ENCODE measurements at places on chromosomes 1 and 21.

DNA sequence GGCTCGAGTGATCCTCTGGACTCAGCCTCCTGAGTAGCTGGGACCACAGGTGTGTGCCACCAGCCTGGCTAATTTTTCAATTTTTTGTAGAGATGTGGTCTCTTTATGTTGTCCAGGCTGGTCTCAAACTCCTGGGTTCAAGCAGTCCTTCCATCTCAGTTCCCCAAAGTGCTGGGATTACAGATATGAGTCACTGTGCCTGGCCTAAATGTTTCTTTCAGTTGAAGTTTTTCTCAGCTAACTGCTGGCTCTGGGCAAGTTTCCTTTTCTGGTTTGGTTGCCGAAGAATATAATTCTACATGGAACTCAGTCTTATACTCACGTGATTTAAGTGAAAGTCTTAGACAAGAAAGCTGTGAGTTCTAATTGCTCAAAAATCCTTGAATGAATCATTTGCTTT lies 57.0 kb downstream of the SASS6 start:
- no peak for DNase-seq

DNA sequence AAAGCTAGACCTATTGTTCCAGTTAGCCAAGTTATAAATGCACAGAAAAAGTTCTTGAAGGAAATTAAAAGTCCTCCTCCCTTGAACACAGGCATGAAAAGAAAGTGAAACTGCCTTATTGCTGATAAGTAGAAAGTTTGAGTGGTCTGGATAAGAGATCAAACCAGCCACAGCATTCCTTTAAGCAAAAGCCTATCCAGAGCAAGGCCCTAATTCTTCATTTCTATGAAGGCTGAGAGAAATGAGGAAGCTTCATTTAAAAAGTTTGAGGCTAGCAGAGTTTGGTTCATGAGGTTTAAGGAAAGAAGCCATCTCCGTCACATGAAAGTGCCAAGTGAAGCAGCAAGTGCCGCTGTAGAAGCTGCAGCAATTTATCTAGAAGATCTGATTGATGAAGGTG lies 2.7 kb upstream of the SSX2IP start:
- DNase-seq: no peak

DNA sequence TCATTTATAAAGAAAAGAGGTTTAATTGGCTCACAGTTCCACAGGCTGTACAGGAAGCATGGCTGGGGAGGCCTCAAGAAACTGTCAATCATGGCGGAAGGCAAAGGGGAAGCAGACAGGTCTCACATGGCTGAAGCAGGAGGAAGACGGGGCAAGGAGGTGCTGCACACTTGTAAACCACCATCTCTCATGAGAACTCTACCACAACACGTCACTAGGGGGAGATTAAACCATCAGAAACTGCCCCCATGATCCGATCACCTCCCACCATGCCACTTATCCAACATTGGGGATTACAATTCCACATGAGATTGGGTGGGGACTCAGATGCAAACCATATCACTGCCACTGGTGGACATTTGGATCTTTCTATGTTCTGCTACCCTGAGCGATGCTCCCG lies 351.4 kb downstream of the NPHP4 start:
- DNase-seq: no peak

DNA sequence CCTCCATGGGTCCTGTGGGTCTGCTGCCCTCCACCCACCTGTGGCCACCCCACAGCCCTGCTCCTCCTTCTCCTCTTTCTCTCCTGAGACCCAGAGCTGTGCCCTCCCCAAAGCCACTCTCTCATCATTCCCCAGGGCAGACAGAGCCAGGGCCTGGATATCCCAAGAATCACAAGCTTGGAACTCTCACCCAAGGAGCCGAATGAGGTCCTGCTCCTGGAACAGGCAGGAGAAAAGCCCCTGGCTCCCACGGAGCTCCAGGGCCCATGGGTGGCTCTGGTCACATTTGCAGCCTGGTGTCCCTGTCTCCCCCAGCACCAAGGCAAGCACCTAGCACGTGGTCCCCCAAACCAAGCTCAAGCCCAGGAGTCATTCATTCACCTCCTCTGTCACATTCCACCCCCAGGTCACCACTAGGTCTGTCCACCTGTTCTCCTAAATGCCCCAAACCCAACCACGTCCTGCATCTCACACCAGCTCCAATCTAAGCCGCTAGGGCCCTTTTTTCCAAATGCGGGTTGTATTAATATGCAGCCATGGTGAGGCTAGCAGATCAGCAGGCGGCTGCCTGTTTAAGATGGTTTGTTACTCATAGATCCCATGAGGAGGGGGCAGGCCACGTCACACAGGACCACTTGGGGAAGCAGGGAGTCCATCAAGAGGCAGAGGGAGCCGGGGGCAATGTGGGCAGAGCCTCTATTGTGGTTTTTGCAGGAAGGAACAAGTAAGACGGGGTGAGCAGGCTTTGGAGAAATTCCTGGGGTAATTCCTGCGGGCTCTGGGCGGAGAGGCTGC lies 215.5 kb upstream of the VAMP3 start:
- no peak for DNase-seq

DNA sequence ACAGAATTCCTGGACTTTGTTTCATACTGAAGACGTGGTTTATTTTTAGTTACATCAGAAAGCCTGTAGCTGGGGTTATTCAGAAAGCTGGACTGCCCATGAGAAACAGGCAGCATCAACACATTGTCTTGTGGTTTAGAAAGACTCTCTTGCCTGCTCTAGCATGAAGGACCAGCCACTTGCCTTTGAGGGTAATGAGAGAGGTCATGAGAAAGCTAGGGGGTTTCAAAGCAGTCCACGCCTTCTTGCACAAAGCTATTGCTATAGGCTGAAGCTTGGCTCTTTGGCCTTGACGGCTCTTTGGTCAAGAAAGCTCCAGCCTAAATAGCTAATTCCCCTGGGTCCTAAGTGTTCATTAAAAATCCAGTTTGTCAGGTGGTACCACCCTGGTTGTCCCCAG lies 208.1 kb downstream of the PRDM2 start:
- DNase-seq: no peak

GRCh38 chr1:55217226-55217986 lies 2.2 kb upstream of the USP24 start:
- DNase-seq: no peak

DNA sequence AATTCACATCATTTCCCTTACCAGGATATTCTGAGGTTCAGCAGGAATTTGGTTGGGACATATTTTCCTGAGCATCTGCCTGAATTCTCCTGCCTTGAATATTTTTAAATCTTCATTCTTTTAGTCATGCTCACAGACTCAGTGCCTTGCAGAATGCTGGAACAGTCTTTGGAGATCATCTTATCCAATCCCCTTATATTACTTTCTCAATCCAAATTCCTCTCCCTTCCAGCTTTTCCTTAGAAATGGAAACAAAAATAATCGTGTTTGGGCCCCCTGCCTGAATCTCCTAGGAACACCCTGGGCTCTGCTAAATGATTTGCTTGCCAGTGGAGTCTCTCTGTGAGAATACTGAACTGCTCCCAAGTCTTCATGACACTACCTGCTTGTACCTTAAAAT lies 38.4 kb downstream of the LHX8 start:
- no peak for DNase-seq

- no peak for DNase-seq
Measured at GRCh38 chr1:234558330-234558836, 51.6 kb downstream of the IRF2BP2 start.

DNA sequence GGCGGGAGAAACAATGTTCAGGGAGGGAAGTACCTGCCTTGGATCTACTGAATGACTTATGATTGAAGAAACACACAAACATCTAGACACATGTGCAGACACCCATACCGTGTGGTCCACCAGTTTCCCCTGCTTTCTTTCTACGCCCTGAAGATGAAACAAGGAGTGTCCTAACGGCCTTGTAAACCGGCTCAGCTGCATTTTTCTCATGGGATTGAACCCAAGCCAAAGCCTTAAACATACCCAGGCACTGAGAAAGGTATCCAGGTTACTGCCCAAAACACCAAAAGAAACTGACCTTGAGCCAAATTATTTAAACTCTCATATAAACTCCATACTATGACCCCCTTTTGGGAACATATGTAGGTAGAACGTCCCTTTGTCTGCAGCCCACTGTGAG lies 630.0 kb upstream of the RGS18 start:
- DNase-seq: no peak

DNA sequence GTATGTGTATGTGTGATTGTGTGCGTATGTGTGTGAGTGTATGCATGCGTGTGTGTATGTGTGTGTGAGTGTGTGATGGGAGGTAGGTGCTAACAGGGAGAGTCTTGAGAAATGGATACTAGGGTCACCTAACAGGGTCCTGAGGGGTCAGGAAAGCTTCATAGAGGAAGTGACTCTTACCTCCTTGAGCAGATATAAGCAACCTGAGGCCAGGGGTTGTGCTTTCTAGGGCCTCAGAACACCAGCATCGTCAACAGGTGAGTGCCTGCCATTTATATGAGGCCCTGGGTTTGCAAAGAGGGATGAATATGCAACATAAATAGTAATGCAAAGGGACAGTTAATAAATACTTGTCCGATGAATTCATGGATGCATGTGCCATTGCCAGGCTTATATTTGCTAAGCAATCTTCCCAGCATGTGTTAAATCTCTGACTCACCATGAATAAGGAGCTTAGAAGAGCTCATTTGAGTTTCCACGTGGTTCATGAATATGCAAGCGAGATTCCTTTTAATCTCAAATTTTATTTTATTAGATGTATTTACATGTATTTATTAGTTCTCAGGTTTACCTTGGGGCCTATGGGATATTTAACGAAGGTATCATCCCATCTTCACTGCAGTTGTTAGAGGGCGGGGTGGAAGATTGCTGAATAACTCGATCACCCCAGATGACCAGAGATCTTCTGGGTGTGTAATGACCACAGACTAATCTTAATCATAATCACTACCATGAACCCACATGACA lies 438.3 kb downstream of the CAMTA1 start:
- DNase-seq: no peak

- no peak for DNase-seq
Measured at GRCh38 chr1:178684542-178685000, 40.5 kb upstream of the RALGPS2 start.

DNA sequence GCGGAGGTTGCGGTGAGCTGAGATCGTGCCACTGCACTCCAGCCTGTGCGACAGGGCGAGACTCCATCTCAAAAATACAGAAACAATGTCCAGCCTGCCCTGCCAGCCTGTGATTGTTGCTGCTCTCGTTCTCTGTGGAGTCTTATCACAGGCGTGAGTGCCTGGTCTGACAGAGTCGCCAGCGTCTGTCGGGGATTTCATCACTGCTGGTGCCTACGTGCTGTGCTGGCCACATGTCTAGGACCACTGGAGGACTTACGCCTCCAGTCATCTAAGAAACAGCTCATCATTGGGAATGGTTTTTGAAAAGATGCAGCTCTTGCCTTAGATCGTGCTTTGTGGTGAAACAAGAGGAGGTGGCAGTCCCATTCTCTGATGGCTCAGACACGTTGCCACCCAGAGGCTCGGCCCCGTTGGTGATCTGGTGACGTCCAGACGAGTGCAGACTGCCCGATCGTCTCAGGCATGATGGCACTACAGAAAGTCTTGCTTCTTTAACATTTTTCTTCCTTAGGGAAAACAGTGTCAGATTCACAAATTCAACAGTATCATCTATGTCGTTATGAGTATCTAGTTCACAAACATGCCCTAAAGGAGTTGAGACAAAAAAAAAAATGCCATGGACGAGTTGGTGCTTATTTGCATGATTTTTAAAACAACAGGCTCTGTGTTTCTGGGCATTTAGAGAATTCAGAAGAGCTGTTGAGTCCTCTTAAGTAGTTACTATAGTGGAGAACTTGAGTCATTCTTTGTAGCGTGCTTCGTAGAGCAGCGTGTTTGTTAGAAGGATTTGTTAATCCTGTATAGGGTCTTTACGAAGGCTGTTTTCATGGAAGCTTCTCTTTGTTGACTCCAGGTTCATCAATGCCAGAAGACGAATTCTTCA lies 47.5 kb downstream of the CBS start:
- DNase-seq: no peak

DNA sequence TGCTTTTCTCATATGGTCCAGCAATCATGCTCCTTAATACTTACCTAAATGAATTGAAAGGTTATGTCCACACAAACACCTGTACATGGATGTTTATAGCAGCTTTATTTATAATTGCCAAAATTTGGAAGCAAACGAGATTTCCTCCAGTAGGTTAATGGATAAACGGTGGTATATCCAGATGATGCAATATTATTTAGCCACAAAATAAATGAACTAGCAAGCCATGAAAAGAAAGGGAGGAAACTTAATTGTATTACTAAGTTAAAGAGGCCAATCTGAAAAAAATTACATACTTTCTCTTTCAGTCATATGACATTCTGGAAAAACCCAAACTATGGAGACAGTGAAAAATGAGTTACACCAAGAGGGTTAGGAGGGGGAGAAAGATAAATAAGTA lies 76.3 kb upstream of the LRRC7 start:
- DNase-seq: no peak

GRCh38 chr1:236159704-236160539 lies 17.6 kb downstream of the GPR137B start:
- no peak for DNase-seq

DNA sequence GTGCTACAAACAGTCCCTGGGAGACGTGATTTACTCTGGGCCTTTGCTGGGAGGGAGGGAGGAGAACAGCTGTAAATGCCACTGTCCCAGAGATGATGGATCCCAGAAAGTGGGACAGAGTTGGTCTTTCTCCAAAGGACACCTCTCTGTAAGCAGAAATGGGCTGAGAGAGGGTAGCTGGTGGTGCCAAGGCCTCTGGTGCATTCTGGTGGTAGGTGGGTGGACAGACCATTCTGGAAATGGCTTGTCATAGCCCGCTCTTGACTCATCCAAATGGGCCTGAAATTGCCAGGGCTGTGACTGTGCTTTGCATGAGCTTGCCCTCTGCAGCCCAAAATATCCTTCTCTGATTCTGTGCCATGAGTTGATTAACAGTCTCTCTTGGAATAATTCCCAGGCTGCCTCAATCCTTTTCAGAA lies 36.1 kb downstream of the CCDC185 start:
- no peak for DNase-seq

- DNase-seq: no peak
Measured at GRCh38 chr1:244851546-244852231, 12.7 kb downstream of the HNRNPU start.

DNA sequence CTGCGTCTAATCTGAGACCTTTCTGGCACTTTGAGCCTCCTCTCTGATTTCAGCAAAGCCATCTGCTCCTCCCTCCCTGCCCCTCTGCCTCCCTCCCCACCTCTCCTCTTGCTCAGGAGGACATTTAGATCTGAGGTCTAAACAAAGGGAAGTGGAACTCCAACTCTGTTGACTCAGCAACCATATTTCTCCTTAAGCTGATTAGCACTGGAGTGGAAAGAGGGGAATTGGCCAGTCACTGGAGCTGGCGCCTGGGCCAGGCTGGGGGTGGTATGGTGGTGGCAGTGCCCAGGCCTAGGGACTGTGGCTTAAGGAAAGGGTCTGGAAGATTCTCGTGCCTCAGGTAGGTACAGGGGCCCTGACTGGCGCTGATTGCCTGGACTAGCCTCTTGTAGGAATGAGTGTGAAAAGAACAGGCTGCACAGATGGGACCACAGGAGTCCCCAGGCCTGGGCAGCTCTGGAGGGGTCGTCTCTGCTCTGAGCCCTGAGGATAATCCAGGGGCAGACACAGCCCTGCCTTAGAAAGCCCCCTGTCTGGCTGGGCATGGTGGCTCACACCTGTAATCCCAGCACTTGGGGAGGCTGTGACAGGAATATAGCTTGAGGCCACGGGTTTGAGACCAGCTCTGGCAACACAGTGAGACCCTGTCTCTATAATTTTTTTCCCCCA lies 11.9 kb downstream of the SH2D2A start:
- DNase-seq: no peak

GRCh38 chr21:8993284-8993942 lies 1528.0 kb upstream of the TPTE start:
- no peak for DNase-seq

Measured in stimulated activated CD4-positive, alpha-beta T cell treated with anti-CD3 and anti-CD28 coated beads, Interleukin-12 subunit alpha, Interleukin-12 subunit beta, amount 100 ng/mL, for 4 hours (primary cell).